ENCODE measurements at places on chromosomes 12 and 14.

DNA sequence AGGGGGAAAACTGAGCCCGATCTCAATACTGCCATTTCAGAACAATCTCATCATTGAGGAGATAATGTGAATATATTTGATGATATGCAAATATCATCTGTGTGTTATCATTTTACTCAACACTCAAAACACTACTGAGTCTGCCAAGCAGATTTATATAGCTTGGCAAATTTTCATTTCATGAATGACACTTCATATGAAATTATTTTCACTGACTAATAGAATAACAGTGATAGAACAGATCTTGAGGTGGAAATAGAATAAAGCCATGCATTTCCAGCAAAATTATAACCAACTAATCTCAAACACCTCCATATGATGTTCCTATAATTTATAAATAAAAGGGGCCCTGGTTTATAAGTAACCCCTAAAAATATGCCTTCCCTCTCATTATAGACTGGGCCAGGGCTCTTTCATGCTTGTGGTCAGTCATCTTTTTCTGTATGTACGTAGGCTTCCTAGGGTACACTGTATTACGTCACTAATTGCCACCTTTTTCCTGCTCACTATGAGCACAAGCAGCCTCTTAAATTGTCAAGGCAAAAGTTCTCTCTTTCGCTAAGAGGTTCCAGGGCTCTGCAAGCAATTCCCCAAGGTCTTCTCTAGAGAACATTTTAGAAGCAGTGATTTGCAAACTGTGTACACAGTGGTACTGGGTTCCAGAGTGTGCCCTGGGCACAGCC, 197.1 kb upstream of the FOXN3 start:
- no peak for DNase-seq

DNA sequence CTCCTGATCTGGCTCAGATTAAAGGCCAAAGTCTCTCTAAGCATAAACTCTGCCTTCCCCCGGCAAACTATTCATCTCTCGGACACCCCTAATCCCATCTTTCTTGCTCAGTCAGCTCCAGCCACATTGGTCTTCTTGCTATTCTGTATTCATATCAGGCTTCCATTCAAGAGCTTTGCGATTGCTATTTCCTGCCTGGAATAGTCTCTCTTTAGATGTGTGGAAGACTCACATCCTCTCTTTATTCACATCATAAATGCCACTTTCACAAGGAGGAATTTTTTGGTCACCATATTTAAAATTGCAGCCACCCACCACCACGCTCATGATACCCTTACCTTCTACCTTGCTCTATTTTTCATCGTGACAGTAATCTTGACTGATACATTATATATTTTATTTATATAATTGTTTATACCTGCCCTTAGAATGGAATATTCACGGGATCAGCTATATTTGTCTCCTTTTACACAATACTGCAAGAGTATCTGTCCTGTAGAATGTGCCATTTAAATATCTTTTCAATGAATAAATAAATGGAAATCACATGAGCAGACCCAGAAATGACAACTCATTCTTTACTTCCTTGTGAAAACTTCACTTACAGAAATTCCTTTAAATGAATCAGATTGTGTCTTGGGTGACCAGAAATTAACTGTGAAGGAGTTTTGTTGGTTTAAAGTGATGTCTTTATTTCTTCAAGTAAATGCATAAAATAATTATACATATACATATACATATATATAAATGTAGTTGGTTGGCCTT, 780.6 kb upstream of the FLRT2 start:
- no peak for DNase-seq

DNA sequence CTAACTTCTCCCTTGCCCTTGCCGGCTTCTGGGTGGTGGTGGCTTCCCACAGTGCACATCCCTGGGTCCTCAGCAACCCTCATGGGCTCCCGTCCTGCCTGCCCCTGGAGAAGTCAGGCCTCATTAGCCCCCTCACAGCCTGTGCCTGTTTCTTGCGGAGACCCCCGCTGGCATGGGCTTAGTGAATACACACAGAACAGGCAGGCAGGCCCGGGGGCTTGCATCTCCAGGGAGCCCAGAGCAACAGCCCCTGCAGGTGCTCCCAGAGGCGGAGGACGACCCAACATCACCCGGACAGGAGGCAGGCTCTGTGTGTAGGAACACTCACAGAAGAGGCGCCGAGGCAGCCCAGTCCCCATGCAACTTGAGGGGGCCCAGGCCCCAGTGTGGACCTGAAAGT, 25.1 kb upstream of the FBRSL1 start:
- no peak for DNase-seq

DNA sequence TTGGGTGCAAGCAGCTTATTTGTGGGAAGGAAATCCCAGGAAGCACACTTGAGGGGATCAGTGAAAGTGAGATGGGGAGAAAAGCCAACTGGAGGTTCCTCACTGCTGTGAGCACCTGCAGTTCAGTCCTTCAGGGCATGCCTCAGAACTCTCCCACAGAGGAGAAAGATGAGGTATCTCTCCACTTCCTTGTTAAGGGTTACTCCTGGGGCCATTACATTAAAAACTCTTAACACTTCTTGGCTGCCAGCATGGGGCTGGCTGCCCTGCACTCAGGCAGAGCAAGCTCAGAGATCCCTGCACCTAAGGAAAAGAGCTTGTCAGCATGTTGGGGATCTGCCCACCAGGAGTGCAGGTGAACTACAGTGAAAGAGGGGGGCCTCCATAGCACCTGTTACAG, 28.8 kb downstream of the FERMT2 start:
- no peak for DNase-seq

DNA sequence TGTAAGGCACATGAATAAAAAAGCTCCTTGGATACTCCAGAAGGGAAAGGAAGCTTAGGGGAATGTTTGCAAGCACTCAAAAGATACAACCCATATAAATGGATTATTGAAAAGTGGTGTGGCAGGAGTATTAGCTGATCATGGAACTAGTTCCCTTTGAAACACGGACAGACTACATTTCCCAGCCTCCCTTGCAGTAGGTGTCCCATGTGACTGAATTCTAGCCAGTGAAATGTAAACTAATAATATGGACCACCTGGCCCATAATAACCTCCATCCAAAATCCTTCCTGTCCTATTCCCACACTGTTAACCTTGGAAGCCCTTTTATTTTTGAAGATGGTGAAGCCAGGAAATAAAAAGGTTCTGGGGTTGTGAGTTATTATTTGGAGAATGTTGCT, 242.3 kb downstream of the SUDS3 start:
- no peak for DNase-seq

- DNase-seq, result no peak
Measured at GRCh38 chr14:37551119-37551518, 43.9 kb downstream of the FOXA1 start.

GRCh38 chr14:103334644-103335622, 896 bp downstream of the EIF5 start:
- DNase-seq, result no peak

- no peak for DNase-seq
Measured at GRCh38 chr12:7075518-7075917, 15.0 kb downstream of the C1S start.

GRCh38 chr14:100503251-100503650, 84.0 kb downstream of the BEGAIN start:
- peak; percentile 88 for DNase-seq

DNA sequence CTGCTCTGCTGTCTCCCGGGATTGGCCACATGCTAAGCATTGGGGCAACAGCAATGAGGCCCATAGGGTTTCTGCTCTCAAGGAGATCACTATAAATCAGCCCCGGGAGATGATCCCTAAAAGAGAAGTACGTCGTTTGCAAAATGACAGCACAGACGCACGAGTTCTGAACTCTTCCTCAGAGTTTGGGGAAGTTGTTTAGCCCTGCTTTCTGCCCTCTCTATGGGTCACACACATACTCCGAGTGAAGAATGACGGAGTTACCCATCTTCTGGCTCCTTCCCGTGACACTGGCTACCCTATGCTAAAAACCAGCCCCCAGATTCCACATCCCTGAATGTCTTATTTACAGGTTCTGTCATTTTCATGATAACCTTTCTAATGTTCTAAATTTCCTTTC, 258.0 kb upstream of the PLEKHG7 start:
- no peak for DNase-seq

DNA sequence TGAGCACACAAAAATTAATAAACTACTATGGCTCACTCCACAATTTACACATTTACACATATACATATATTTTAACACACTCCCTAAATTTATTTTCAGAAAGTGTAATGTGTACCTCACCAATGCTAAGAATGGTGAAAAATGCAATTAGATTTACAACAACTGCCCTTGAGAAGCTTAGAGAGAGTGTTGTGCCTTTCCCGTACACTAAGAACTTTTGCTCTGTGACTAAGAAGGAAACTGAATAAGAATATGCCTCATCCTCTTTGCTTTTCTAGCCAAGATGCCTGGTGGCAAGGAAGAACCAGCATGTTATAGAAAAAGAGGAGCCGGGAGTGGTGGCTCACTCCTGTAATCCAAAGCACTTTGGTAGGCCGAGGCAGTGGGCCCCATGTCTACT, 62.3 kb downstream of the SINHCAF start:
- DNase-seq, result no peak

- no peak for DNase-seq
Measured at GRCh38 chr12:26712892-26713291, 120.1 kb downstream of the ITPR2 start.

GRCh38 chr12:69816082-69816481, 8.9 kb upstream of the MYRFL start:
- no peak for DNase-seq

DNA sequence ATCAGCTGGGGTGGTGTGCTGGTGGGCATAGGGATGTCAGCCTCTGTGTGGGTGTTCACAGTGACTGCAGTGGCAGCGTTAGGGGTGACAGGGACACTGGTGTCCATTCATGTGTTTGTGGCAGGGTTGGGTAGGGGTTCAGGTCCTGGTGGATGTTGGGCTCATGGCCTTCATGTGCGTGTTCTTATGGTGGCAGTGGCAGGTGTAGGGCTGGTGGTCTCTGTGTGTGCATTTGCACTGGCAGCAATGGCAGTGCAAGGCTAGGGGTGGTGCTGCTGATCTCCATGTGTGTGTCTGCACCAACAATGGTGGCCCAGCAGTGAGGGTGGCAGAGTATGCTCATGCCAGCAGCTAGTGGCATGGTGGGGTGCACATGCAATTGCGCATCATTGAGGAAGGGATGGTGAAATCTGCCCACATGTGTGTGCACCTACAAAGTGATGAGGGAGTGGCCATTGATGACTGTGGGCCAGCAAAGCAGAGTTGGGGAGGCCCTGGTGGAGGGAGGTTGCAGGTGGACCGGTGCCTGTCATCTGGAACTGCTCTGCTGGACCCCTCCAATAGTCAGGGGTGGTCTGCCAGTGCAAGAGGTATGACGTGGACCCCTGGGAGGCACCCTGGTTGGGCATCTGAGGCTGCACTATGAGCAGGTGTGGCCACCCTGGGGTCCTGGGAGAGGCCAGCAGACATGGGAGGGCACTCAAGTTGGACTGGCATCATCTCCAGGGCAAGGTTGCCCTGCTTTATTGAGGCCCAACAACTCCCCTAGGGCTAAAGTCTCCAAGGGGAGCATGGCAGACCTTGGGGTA, 182.9 kb downstream of the TTC6 start:
- no peak for DNase-seq

- no peak for DNase-seq
Measured at GRCh38 chr12:122964439-122965257, 1.6 kb downstream of the ABCB9 start.

GRCh38 chr14:68730811-68731425, 61.9 kb downstream of the ZFP36L1 start:
- DNase-seq, result no peak

- DNase-seq, result no peak
Measured at GRCh38 chr12:28355161-28355560, 164.9 kb downstream of the CCDC91 start.

Measured in NCI-H1105 (cell line).